ENCODE measurements at places on chromosomes 6 and 20. TPM values are rescaled to one million over a fixed set of nuclear protein-coding genes. Genes with fewer than 3 reads are reported as not detected.

GRCh38 chr6:439641-440167, 48.2 kb downstream of the IRF4 start:
- peak; percentile 64 for DNase-seq

DNA sequence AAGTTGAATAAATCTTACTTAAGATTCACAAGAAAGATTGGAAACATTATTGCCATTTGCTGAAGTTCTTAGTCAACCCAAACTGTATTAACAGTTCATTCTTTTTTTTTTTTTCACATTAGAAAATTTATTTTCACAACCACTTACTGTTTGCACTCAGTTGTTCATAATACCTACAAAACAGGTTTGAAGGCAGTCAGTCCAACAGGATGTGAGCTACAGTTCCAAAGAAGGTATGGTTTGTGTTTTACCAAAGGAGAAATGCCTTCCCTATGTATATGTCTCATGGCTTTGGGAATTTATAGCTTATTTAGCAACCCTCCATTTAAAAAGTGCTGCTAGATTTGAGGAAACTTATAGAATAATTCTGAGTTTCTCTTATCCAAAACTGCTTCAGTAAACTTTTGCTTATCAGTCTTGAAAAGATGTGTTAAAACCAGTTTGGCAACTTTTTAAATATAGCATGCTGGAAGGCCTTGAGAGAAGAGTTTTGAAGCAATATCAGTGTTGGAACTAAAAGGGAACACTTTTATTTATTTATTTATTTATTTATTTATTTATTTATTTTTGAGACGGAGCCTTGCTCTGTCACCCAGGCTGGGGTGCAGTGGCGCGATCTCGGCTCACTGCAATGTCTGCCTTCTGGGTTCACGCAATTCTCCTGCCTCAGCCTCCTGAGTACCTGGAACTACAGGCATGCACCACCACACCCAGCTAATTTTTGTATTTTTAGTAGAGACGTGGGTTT, 46.8 kb upstream of the RREB1 start:
- DNase-seq, result no peak

DNA sequence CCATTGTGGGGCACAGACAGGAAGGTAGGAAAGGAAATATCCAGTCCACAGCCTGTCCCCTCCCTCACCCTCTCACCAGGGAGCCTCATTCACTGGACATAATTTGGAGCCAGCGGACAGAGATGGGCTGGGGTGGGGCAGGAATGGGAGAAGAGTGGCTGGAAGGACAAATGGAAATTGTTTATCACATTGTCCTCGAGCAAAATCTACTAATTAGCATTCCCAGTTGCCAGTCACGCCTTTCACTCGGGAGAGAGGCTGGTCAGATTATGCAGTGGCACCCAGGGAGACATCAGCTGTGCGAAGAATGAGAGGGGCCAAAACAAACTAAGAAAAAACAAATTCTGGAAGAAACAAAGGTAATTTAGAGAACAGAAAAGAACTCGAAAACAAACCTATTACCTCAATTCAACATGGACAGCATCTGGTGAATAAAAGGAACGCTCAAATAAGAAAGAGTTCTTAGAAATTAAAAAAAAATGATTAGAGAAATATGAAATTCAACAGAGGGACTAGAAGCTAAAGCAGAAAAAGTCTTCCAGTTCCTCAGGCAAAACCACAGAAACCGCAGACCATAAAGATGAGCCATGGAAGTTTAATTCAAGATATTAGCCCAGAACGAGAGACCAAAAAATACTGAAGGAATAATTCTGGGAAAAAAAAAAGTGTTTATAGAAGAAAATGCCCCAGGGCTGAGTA, 108.5 kb upstream of the RALGAPA2 start:
- DNase-seq, result no peak

DNA sequence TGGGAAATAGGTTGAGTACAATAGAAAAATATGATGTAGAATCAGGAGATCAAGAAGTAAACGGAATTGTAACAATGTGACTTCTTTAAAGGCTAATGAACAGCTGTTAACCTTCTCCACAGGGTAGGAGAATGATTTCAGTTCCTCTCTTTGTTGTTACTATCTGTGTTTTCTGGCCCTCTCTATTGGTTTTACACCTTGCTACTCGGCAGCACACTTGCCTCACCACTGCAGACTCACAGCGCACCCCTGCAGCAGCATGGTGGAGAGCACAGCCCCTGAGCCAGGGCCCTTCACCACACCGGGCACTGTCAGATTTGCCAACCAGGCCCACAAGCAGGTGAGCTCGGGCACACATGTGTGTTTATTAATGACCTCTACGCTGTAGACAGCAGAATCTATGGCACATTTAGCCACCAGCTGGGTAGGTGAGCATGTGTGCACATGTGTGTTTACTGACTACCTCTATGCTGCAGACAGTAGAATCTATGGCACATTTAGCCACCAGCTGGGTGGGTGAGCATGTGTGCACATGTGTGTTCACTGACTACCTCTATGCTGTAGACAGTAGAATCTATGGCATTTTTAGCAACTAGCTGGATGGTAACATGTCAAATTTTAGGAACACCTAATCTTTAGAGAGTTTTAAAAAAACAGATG, 16.8 kb downstream of the SFT2D1 start:
- DNase-seq, result no peak

DNA sequence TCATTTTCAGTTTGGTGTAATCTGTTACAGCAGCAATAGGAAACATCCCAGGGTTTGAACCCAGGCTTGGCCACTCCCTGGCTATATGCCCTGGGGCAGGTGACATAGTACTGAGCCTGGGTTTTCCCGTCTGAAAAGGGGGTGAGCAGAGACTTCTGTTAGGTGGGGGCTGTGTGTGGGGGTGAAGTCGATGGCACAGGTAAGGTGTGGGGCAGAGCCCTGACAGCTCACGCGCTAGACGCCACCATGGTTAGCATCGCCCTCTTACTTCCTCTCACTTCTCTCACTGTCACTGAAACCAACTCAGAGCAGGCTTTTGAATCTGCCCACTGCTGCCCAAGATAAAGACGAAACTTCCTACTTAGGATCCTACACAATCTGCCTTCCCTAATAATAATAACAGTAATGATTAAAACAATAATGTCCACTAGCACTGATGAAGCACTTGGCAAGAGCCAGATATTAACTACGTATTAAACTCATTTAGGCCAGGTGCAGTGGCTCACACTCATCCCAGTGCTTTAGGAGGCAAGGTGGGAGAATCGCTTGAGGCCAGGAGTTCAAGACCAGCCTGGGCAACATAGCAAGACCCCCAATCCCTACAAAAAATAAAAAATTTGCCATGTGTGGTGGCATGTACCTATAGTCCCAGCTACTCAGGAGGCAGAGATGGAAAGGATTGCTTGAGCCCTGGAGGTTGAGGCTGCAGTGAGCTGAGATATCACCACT, 117.9 kb upstream of the PTPN1 start:
- no peak for DNase-seq

- no peak for DNase-seq
Observed at GRCh38 chr20:18041462-18041861, 16.3 kb downstream of the OVOL2 start.

The SYCP2 gene
- total RNA-seq, result 1.8 TPM

The RUNX2 gene
- total RNA-seq, result 0.44 TPM

The KCNQ5 gene
- 0.16 TPM for total RNA-seq

The ERVFRD-1 gene
- not detected for total RNA-seq

The CCDC170 gene
- 1.4 TPM for total RNA-seq

All from left cardiac atrium (tissue), 4 donors.